ENCODE measurements at places on chromosomes 5 and 9. TPM values are rescaled to one million over a fixed set of nuclear protein-coding genes. Genes with fewer than 3 reads are reported as not detected.

Gene IFNA2
- not detected for polyA plus RNA-seq

Gene CDH18
- not detected for polyA plus RNA-seq

DNA sequence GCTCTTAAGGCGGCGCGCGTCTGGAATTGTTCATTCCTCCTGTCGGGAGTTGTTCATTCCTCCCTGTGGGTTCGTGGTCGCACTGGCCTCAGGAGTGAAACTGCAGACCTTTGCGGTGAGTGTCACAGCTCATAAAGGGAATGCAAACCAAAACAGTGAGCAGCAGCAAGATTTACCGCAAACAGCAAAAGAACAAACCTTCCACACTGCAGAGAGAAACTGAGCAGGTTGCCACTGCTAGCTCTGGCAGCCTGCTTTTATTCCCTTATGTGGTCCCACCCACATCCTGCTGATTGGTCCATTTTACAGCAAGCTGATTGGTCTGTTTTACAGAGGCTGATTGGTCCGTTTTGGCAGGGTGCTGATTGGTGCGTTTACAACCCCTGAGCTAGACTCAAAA, 1365.3 kb upstream of the WWC1 start:
- no peak for DNase-seq

- DNase-seq = no peak
Measured at GRCh38 chr9:72217306-72217842, 68.1 kb downstream of the GDA start.

DNA sequence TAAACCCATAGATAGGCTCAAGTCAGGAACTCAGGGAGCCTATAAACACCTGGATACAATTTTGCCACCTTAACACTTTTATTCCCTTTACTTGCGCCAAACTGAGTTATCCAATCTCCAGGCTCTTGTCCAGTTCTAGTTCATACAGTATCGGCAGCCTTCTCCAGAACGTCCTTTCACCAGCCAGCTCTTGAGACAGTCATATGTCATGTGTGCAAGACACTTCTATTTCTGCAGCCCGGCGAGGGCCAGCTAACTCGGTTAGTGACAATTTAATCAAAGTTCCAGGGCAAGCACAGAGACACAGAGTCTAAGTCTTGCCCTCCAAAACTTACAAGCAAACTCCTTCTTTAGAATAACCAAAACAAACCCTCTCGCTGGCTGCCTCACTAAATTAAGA, 12.9 kb downstream of the ABCA1 start:
- no peak for DNase-seq

DNA sequence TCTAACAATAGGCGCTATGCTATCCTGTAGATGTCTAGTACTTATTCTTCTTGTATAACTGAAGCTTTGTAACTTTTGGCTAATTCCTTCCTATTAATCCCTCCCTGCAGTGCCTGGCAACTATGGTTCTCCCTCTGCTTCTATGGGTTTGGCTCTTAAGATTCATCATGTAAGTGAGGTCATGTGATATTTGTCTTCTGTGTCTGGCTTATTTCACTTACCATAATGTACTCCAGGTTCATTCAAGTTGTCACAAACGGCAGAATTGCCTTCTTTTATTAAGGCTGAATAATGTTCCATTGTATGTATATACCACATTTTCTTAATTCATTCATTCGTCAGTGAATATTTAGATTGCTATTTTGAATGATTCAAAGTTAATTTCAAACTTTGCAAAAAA, 149.9 kb upstream of the GAS1 start:
- no peak for DNase-seq
